Effector memory CD8-positive, alpha-beta T cell (primary cell): ENCODE measurements at places on chromosomes 16 and 17.

DNA sequence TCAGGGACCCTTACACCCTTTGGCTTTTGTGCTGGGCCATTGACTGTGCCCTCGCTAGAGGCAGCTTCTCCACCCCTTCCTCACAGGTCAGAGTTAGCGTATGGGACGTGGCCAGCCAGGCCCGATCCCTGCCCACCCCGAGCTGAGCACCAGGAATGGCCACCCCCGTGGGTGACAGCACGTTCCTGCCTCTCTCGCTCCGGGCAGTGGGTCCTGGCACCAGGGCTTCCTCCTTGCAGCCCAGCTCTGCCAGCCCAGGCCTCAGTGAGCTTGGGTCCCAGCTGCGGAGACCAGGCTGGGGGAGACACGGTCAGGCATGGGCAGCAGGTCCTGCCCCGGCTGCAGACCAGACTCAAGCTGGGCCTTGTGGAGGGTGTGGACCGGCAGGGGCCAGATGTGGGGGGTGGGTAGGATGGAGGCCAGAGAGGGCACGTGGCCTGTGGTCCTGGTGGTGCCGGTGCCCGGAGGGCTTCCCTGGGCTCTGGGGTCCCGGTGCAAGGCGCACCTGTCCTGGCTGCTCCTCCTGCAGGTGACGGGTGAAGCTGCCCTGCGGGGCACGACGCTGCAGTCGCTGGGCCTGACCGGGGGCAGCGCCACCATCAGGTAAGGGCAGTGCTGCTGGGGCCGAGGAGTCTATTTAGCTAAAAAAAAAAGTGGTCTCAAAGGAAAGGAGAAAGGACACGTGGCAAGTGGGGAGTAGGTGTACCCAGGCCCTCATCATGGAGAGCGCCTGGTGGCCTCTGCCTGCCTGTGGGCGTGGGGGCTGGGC, 18.2 kb downstream of the ASPSCR1 start:
- DNase-seq, result no peak

- no peak for DNase-seq
Measured at GRCh38 chr16:88769617-88770460, 15.2 kb downstream of the PIEZO1 start.

- DNase-seq, result no peak
Measured at GRCh38 chr17:14622615-14623101, 321.8 kb downstream of the HS3ST3B1 start.

- no peak for DNase-seq
Measured at GRCh38 chr17:83103200-83103942, 24.0 kb downstream of the METRNL start.

DNA sequence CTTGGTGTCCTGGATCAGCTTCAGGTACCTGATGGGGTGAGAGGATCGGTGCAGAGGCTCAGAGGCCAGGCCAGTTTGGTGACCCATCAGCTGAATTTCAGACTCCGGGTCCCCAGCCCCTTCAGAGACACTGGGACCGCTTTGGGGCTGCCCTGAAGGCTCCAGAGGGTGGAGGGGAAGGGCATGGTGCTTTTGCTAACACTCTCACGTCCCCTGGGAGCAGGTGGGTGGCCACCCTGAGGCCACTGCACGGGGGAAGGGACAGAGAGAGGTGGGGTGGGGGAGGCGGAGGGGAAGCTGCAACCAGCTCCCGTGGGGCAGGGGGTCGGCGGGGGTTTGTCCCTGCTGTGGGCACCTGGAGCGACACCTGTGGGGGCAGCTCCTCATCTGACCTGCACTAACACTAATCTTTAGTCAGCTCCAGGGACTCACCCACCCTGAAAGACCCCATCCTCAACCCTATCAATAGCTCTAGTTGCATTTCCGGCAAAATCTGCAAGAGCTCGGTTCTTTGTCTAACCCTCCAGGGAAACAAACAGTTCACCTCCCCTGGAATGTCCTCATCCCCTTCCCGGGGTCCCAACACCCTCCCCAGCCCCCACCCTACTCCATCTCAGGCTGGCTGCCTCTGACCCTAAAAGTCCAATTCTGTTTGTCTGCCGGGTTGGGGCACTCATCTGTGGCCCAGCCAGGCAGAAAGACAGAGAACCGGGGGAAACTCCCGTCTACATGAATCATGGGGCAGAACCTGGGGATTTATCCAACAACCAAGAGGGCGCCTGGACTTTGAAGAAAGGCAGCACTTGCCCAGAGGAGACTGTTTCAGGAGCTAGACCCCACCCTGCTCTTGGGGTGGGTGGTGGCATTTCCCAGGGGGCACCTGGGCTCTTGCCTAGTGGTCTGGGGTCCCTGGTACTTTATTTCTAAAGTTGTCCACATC, 91.9 kb upstream of the CBX4 start:
- DNase-seq, result no peak

GRCh38 chr17:6641247-6641863, 495 bp downstream of the TXNDC17 start:
- DNase-seq, result peak; percentile 13

DNA sequence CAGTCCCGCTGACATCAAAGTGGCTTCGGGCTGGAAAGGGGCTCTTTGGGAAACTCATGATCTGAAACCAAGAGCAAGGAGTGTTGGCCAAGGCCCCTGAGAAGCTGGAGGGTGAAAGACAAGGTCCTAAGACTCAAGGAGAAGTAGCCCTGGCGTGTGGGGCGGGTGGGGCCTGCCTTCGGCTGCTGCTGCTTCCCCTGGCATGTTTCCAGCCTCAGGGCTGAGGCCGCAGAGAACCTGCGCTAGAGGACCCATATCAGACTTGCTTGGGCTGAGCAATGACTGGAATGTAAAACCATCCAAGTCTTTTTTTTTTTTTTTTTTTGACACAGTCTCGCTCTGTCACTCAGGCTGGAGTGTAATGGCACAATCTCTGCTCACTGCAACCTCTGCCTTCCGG, 67.5 kb upstream of the GCSH start:
- no peak for DNase-seq

DNA sequence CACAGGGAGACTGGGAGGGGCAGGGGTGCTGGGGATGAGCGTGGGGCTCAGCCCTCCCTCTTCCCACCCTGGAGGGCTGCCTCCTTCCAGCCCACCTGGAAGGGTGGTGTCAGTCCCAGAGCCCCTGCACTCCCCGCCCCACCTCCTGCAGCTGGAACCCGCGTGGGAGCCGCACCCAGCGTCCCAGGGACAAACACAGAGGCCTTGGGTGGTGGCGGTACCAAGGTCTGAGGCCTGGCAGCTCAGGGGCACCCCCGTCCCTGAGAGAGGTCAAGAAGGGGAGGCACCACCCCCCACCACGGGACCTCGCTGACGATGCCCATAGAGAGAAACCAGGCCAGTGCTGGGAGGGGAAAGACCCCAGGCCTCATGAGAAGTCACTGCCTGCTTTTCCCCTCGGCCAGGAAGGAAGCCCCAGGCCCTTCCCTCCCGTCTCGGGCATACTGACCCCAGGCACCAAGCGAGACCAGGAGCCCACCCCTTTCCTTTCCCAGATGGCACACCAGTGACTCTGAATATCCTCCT, 4.1 kb downstream of the HS3ST6 start:
- no peak for DNase-seq

DNA sequence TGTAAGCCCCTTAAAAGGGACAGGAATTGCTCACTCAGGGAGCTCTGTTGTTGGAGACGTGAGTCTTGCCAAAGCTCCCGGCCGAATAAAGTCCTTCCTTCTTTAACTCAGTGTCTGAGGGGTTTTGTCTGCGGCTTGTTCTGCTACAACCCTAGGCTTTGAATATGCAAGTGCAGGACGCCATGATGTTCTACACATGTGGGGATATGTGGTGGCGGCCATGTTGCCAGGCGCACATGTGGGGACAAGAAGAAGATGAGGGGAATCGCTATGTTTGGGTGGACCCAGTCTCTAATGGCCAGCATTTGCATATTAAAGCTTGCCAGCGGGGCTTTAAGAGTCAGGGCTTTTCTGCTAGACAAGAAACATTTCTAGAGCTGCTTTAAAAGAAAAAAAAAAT, 96.8 kb upstream of the CA10 start:
- no peak for DNase-seq

DNA sequence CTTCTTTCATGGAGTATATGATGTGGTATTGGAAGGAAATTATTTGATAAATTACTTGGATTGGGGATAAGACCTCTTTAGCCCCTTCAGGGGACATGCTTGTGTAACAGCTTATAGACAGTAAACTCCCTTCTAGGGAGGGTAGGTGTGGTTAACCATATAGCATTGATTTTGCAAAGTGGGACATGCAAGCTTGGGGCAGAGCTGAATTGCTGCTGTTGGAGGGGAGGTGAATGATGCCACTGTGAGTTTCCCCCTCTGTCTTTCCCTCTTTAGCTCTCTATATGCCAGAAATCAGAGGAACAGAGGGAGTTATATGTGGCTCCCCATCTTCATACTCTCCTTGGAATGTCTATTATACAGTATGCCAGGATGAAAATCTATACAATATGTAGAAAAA, 54.7 kb downstream of the WSCD1 start:
- DNase-seq, result no peak

DNA sequence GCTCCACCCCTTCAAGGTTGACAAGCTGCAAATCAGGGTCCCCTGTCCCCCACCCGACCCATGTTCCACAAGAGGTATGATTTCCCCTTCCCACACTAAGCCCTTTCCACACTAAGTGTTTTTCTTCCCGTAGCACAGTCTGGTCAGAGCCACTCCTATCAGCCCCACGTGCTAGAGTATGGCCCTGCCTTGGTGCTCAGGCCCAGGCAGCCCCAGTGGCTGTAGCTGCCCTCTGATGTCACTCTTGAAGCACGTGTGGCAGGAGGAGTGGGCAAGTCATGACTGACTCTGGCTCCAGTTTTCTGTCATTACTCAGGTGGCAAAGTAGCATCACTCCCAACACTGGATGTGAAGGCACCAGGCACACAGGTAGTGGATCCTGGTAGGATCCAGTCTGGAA, 35.4 kb upstream of the ERN1 start:
- DNase-seq, result no peak

DNA sequence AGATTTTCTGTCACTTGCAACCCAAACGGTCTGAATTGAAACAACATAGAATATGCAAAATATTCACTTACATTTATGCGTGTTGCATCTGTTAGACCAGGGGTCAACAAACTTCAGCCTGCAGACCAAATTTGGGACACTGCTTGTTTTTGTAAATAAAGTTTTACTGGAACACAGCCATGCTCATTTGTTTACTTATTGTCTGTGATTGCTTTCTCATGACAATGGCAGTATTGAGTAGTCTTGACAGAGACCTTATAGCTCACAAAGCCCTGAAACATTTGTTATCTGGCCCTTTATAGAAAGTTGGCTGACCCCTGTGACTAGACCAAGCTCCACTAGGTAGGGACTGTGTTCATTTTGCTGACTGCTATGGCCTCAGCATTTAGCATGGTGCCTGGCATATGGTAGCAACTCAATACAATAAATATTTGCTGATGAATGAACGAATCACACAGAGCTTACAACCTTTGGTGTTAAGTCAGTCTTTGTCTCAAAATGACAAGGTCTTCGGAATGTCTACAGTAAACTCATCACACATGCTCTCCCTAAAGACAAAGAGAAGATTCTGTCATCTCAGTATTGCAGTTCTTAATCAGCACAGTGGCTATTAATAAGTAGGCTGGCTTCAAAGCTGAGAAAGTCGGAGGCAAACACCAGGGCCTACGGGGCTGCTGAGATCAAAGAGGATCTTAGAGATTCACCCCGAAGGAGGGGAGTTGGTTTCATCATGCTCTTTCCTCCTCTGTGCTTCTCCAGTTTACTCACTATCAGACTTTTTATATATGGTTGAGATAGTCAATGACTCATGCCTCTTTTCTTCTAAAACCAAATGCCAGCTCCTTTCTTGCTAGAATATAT, 95.2 kb upstream of the AXIN2 start:
- DNase-seq, result no peak

DNA sequence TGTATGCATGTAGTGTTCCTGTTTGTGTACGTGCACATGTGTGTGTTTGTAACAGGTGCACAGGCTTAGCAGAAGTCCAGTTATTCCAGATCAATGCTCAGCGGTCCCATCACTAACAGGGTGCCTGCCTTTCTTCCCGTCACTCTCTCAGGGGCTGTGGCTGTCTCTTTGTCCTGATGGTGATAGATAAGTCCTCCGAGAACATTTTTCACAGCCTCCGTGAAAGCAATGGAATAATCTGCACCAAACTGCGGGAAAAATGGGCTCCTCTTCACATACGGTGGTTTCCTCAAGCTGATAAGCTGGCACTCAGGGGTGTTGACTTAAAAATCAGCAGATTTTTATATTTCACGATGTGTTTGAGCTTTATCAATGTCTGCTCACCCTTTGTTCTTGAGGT, 342.3 kb downstream of the TMEM114 start:
- DNase-seq, result no peak

DNA sequence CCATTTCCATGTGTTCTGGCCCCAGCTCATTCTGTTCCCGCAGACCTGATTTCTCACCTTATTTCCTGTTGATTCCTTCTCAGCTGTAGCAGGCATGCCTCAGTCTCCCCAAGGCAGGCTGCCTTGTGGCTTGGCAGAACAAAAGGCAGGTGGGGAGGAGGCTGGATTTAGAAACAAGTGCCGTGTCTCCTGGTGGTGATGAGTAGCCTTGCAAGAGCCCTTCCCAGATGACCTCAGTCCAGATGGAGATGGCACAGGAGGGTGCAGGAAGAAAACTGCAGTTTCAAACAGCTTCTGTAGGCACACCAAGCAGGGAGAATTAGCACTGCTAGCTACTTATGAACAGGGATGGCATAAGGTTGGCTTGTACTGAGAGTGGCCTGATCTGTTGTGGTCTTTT, 64.6 kb downstream of the ARHGAP44 start:
- no peak for DNase-seq

DNA sequence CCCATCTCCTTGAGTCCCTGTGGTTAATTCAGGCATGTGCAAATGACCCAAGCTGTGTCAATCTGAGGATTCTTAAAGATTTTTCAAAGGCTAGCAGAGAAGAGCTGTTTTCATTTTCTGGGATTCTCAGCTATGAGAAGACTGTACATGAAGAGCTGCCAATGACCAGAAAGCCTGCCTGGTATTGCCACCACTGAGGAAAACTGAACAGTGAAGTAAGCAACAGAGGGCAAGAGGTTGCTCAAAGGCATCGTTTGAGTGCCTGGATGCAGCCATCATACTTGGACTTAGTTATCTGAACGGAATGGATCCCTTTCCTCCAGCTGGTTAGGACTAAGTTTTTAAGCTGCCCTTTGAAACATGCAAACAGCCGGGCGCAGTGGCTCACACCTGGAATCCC, 38.4 kb downstream of the FAM20A start:
- DNase-seq, result no peak

DNA sequence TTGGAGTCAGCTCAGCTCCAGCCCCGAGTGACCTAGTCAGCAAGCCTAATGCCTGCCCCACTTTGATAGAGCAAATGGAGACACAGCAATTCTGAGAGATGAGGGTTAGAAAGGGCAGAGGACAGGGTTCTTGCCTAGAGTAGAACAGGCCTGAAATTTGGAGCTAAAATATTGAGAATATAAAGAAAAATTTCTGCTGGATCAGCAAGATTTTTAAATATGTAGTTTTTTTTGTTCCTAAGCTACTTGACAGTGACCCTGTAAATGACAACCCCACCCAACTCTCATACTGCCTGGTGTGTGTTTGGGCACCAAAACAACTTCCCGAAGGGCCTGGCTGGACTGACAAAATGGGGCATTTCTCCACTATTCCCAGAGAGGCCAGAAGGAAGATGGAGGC, 26.7 kb downstream of the CYB561 start:
- no peak for DNase-seq

- no peak for DNase-seq
Measured at GRCh38 chr17:66025551-66025950, 166.4 kb downstream of the CEP112 start.

- no peak for DNase-seq
Measured at GRCh38 chr17:45020354-45021138, 30.9 kb downstream of the DCAKD start.
